ENCODE measurements at places on chromosomes 2 and 18.

DNA sequence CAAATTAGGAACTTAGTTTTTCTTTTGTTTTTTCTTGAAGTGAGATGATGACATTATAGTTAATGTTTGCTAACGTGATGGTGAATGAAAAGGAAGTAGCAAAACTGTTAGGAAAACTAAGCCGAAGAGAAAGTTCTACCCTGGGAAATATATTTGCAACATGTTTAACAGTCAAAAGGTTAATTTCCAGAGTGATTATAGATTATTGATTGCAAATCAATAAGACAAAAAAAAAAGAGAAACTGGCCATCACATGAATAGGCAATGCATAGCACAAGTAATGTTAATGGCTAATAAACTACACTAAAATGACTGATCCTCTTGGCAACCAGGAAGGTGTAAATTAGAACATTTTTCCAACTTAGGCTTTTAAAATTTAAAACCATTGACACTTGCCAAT, 26.0 kb upstream of the AMMECR1L start:
- DNase-seq, result no peak

DNA sequence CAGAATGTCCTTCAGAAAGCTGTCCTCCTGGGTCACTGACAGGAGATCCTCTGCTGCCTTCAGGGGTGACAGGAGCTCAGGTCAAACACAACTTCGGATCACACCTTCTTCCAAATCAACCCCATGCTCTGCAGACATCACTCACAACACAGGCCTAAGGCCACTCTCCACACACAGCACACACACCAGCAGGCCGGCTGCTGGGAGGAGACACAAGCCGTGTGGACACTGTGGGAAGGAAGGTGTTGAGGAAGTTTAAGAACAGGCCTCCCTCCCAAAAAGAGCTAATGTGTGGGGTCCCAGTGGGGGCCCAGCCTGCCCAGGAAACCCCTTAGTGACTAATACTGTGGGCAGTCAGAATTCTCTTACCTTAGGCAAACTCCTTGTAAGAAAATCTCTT, 290.3 kb upstream of the ID2 start:
- no peak for DNase-seq

DNA sequence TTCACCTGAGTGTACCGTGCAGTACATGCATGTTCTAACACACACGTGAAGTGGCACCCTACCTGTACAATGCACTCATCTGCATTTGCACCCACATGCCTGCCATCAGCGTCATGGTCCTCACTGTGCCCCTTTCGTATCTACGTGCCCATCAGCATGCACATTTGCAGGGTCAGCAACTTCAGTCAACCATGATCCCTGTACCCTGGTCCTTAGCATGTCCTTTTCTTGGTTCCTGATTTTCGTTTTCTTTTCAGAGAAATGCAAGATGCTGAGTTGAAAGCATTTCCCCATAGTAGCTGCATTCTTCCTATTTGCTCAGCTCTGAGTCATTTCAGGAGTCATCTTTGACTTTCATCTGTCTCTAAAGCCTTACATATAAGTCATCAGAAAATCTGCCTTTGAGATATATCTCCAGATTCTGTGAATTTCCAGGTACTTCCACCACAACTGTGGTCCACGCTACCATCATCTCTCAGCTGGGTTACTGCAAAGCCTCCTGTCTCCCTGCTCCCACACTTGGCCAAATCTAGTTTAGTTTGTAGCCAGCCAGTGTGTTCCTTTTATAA, 14.7 kb upstream of the PUM2 start:
- DNase-seq, result no peak

DNA sequence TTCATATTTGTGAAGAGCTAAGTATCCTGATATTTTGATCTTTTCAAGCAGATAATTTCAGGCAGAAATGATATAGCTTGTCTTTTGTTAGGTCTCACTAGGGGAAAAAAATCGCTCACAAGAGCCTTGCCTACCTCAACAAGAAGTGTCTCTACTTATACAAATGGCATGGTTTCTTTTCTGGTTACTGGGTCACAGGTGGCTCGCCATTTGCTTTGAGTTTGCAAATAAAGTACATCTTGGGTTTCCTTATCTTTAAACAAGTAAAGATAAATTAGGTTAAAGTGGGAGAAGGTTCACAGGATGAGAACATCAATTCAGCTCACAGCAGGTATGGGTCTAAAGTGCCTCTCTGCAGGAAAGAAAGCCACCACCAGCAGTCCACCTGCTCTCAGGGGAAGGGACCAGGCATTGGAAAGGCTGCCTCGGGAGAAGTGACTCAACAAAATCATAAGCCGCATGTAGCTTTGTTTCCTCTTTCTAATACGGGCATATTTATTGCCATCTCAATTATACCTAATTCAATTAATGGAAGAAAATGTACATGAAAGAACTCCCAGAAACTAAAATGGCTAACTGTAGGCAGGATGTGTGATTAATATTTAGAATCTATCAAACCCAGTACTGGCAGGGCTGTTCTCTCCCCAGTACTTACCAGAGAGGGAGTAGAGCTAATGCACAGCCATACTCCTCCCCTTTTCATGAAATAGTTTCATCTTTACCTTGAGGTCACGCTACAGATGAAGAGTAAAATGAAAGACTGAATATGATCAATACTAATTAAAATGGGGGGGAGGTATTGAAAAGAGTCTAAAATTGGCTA, 28.3 kb downstream of the CDC42EP3 start:
- DNase-seq, result no peak

DNA sequence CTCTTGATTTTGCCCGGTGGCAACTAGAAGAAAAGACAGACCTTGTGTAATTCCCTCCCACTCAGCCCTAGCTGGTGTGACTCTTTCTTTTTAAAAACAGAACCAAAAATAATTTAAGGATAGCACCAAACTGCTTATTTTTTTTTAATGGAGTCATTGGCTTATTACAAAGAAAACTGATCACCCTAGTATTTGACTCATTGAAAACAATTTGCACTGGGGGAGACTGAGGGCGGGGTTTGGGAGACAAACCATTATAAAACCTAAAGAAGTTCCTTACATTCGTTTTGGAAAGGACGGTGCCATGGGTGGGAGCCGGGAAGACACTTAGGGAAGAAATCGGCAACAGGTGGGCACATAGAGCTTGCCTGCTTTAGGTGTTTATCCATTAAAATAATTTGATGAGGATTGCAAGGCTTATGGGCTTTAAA, 2.5 kb downstream of the PAX3 start:
- DNase-seq, result no peak

- no peak for DNase-seq
These were observed 1.2 kb downstream of the MLPH start for GRCh38 chr2:237488295-237488694.

- no peak for DNase-seq
These were observed 44.9 kb downstream of the SIGLEC15 start for GRCh38 chr18:45870419-45870818.

DNA sequence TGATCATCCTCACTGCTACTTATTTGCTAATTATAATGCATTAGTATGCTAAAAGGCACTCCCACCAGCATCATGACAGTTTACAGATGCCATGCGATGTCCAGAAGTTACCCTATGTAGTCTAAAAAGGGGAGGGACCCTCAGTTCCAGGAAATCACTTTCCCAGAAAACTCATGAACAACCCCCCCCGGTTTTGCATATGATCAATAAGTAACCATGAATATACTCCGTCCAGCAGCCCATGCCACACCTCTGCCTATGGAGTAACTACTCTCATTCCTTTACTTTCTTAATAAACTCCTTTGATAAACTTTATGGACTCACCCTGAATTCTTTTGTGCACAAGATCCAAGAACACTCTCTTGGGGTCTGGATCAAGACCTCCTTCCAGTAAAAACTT, 86.8 kb downstream of the MALT1 start:
- DNase-seq, result no peak

GRCh38 chr2:200787351-200788120, 24.2 kb upstream of the BZW1 start:
- peak; percentile 93 for DNase-seq

DNA sequence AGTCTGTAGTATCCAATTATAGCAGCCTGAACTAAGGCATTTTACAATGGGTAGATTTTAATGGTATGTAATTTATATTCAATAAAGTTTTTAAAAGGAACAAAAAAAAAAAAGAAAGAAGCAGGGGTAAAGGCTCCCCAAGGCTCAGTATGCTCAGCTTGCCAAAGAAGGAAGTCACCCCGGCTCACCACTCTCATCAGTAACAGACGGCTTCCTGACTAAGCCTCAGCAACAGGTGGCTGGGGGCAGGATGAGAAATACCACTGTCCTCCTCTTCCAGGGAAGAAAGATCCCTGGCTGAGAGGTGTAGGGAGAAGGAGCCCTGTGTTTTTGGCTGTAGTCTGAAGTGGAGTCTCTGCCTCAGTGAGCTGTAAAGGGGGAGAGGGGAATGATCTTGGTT, 121.2 kb downstream of the ARHGEF4 start:
- DNase-seq, result no peak

DNA sequence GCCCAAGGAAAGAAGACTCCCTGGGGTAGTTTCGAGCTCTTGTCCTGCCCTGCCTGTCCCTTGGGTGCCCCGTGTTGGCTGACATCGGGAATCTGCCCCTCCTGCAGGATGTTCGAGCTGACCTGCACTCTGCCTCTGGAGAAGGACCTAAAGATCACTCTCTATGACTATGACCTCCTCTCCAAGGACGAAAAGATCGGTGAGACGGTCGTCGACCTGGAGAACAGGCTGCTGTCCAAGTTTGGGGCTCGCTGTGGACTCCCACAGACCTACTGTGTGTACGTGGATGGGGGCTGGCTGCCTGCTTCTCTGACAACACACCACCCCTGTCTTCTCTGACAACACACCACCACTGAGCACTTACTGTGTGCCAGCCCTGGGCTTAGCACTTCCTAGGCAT, 210.8 kb downstream of the DYSF start:
- DNase-seq, result no peak

DNA sequence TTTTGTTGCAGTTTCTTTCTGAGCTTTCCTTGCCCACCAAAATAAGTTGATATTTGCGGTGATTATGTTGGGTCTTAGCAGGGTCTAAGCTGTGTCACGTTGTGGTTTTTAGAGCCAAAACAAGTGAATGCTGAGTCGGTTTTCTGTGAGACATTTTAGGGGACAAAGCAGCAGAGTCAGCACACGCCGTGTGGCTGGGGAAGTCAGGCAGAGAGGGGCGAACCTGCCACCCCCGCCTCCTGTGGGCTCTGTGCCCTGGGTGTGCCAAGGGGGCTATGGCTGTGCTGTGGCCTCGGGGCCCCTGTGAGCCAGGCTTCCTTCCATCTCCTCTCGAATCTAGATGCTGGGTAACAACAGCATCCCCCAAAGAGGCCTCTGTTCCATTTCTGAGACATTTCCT, 30.8 kb upstream of the TMEM87B start:
- DNase-seq, result no peak

- no peak for DNase-seq
These were observed 28.1 kb downstream of the CCDC68 start for GRCh38 chr18:54931152-54931551.

- no peak for DNase-seq
These were observed 166.1 kb upstream of the ZNF521 start for GRCh38 chr18:25517881-25518715.

DNA sequence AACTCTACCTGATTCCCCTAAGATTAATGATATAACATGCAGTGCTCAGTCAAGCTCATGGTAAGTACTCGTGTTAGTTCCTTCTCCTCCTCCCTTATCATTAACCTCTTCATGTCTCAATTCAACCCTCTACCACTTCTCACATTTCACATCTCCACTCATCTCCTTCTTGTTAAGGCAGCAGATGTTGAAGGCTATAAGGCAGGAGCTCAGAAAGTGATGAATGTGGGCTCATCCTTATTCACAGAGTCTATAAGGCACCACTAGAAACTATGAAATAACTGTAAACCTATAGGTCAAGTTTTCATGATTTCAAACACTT, 56.0 kb downstream of the CLHC1 start:
- no peak for DNase-seq

DNA sequence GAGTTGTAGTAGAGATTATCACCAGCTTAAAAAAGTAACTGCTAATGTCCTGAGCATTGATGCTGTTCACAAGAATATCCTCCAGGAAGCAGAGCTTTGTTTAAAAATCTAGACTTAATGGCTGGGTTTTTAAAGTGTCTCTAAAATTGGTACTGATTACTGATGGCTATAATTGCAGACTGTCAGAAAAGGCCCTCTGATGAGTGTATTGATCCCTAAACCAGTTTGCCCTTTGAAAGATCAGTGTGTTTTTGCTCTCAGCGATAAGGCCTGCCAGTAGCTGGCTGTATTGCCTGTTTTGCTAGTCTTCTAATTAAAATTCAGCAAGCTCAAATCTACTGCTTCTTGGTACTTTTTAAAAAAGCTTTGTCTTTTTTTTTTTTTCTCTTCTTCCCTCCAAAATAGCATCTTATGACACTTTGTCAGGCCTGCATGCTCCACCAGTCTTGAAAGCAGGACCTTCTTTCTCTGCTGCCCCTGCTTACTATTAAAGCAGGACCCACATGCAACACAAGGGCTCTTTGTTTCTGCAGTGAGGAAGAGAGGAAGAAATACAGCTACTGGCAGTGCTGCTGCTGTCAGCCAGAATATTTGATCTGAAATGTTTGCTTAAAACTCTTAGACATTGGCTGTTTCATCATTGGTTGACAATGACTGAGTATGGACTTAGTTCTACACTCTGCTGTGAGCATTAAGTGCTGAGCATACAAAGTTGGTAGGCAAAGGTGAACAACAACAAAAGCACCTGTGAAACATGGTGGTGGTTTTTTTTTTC, 1.8 kb downstream of the SEC11C start:
- no peak for DNase-seq

GRCh38 chr2:231655894-231656293, 52.4 kb upstream of the PTMA start:
- DNase-seq, result no peak
